ENCODE measurements at places on chromosomes 12 and 14.

DNA sequence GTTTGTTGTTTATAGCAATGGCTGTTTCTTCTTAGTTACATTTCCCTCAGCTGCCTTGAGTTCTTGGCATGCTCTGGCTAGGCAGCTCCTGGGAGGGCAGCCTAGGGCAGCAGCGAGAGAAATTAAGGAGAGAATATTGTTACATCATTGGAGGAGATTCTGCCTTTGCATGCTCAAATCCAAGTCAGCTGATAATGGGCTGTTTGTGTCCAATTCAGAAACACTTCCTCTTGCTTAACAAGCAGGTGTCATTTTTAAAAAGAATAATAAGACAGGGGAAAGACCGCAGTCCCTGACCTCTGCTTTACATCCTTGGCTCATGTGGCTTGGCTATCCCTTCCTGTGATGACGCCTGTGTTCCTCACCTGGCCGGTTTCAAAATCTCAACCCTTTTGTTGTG lies 76.9 kb downstream of the ESR2 start:
- DNase-seq = no peak

DNA sequence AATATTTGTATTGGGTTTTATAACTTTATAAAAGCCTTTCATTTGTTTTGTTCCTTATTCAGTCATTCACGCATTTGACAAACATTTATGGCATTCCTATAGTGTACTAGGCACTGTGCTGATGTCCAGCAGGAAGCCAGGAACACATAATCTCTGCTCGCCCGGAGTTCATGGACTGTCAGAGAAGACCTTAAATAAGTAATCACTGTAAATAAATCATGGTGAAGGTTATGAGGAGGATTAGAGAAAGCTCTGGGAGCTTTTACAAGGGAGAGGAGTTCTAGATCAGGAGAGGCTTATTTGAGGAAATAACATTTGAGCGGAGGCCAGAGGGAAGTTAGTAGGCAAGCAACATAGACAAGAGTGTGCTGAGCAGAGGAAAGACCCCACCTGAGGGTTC lies 1.4 kb upstream of the RDH11 start:
- no peak for DNase-seq

DNA sequence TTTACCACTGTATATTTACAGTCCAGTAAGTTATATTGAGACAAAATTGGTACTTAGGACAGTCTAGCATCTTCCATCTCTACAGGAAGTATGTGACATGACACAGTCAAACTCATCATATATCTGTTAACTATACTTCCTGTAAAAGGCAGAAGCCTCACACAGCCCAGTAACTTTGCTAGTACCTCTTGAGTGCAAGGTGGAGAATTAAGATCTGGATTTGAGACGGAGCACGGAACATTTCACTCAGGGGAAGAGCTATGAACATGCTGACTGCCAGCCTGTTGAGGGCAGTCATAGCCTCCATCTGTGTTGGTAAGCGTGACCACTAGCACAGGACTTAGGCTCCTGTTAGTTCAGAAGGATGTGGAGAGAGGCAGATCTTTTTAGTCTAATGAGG lies 333.7 kb upstream of the OR4E1 start:
- no peak for DNase-seq

DNA sequence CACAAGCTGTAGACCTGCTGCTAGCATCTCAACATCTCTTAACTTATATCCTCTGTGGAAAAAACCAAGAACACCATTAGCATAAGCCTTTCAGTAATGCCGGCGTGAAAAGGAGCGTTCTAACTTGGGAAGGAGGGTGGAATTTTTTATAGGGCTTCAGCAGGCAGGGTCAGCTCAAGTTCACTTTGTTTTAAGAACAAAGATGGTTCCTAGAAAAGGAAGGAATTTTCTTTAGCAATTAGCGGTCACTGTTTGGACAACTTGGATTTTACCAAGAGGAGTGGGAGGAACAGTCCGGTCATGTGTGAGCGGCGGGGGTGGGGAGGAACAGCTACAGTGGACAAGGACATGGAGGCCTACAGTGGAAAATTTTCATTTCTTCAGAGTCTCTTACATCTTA lies 35.9 kb downstream of the BBS10 start:
- no peak for DNase-seq

DNA sequence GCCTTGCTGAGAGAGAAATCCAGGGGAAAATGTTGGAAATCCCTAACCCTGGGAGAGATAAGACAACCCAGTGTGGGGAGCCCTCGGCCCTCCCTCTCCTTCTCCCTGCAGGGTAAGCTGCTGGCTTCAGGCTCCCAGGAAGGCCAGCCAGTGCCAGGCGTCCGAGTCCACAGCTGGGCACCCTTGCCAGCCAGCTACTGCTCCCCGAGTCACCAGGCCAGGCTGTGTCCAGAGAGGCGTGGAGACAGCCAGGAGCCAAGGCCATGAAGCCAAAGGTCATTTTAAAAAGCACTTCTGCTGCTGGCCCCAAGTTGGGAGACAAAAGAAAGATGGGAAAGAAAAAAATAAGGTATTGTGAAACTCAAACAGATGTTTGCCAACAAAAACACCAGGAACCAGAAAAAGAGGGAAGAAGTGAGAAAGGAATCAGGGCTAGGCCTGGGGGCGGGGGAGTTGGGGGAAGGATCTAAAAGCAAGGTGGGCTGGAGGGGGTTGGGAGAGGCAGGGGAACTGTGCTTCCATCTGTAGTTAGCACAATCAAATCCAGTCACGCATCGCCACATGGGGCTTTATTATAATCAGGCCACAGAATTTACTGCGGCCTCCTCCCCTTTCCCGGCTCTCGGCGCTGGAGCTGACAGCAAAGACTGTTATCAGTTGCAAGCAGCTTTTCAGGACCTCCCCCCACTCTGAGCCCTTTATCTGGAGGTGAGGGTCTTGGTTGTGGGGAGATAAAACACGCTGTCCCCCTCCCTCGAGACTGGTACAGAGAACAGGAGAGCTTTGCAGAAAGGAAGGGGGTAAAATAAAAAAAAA lies 33.5 kb downstream of the RBM19 start:
- no peak for DNase-seq

- DNase-seq = peak; percentile 23
Measured at GRCh38 chr12:122166422-122167349, 7.3 kb downstream of the IL31 start.

DNA sequence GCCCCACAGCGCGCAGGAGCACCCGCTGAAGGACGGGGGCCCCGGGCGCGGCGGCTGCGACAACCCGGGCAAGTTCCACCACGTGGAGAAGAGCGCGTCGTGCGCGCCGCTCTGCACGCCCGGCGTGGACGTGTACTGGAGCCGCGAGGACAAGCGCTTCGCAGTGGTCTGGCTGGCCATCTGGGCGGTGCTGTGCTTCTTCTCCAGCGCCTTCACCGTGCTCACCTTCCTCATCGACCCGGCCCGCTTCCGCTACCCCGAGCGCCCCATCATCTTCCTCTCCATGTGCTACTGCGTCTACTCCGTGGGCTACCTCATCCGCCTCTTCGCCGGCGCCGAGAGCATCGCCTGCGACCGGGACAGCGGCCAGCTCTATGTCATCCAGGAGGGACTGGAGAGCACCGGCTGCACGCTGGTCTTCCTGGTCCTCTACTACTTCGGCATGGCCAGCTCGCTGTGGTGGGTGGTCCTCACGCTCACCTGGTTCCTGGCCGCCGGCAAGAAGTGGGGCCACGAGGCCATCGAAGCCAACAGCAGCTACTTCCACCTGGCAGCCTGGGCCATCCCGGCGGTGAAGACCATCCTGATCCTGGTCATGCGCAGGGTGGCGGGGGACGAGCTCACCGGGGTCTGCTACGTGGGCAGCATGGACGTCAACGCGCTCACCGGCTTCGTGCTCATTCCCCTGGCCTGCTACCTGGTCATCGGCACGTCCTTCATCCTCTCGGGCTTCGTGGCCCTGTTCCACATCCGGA lies 1.4 kb downstream of the FZD10 start:
- no peak for DNase-seq

DNA sequence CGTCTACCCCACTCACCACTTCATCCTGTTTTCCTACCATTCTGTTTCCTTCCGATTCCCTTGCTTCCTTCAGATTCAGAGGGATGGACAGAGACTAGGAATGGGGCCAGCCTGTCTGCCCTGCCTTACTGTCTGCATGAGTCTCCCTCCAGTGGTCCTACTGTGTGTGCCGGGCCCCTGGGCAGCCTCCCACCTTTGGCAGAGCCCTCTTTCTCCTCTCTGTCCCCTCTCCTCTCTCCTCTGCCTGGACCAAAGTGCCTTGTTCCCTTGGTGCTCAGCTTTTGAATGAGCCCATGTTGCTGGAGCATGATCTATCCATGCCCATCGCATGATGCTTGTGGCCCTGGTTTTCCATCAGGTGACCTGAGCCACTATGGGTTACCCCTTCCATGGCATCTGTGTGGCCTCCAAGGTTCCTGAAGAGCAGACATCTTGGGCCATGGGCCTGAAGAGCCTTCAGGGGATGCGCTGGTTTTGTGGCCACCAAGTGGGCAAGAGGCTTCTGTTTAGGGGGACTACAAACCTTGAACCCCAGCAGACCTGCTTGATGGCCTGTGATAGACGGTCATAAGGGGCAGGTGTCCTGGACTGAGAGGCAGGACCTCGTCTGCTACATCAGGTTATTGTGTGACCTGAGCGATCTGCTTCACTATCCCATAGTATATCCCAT lies 54.2 kb upstream of the BCL11B start:
- no peak for DNase-seq

DNA sequence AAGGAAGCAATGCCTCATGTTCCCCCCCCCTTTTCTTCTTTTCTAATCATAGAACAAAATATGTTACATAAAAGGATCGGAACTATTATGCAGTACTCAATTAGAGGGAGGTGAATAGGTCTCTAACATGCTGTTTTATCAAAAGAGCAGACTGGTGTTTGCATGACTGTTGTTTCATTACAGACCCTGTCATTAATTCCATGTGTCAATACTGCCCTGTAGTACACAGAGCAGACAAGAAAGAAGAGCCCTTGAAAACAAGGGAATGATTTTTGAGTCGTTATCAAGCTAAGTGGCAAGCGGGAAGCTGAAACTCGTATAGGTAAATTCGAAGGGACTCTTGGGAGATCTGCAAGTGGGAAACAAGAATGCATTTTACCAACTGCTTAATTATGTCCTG lies 76.9 kb upstream of the TMEM263 start:
- no peak for DNase-seq

DNA sequence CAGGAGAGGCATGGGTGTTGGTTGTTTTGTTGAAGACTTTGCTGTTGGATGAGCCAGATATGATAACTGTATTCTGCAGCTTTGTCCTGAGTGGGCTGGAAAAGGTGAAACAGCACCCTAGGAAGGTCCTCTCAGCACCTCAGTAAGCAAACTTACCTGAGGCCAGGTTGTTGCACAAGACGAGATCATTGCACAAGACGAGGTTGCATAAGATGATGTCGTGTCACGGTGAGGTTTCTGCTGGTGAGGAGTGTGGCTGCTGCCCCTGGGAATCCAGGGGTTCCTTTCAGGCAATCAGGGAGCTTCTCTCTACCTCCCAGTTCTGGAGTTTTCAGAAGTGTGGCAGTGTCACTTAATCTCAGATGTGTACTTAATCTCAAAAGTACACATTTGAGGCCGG lies 85.6 kb downstream of the GLT1D1 start:
- no peak for DNase-seq

DNA sequence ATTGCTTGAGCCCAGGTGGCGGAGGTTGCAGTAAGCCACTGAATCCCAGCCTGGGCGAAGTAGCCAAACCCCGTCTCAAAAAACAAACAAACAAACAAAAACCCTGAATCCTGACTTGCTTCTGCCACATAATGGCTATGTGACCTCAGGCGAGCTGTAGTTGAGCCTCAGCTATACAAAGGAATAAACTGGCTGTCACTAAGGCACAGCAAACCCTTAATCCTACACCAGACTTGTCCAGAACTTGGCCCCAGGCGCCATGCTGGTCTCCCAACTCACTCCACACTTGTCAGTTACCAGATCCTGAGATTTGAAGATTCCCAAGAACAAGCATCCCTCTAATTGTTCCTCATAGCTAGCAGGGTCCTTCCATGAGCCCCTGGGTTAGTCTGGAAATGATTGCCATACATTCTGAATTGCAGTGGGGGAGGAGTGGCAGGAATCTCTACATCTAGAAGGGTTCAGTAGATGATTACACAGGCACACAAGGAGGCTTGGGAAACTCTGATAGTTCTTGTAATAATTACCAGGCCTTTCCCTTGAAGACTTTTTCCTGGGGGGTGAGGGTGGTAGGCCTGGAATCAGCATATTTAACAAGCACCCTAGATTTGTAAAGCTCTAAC lies 9.9 kb downstream of the MAP3K12 start:
- DNase-seq = no peak

DNA sequence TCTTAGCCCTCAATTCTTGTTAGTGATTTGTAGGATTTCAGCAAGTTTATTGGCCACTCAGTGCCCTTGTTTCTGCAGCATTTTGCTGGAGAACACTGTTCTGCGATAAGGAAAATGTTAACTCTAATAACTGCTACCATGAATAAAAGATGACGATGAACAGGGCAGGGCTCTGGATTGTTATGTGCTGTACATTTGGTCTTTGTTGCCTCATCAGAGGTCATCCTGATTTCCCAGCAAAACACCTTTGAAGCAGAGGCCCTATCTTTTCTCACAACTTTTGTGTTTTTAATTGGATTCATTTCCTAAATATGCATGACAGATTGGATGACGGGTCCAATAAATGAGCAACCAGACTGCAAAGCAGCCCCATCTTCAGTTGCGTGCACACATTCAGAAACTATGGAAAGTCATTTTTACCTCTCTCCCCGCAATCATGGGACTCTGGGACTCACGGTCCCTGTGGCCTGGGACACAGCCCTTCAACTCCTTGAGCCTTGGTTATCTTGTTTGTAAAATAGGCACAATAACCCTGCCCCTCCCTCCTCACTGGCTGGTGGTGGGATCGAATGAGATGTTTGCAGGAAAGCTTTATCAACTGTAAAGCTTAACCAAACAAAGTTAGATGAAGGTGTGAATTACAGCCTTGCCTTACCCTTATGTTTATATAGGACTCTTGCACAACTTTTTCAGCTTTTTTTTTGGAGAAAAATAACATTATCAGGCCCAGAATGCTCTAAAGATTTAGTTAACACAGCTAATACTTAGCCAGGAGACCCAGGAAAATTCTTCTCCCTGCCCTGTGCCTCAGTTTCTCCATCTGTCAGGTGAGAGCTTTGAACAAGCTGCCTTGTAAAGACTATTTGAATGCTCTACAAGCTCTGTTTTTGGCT lies 45.4 kb downstream of the RPH3A start:
- DNase-seq = no peak

All from stimulated activated CD4-positive, alpha-beta T cell treated with anti-CD3 and anti-CD28 coated beads, Interleukin-15, amount 100 ng/mL, for 48 hours (primary cell).